ENCODE measurements at places on chromosomes 5 and 9.

GRCh38 chr9:86185872-86186271 lies 73.6 kb downstream of the C9orf153 start:
- DNase-seq: no peak
- no peak overlapping the region for H3K27ac ChIP-seq
- no peak overlapping the region for H3K4me3 ChIP-seq
- H3K4me1 ChIP-seq: peaks cover 18% of the 10 kb centered on the region

- H3K36me3 ChIP-seq: no peaks in the 10 kb centered on the region
- H3K4me3 ChIP-seq: no peak overlapping the region
- H3K4me1 ChIP-seq: no peaks in the 10 kb centered on the region
- no peaks in the 10 kb centered on the region for H3K27me3 ChIP-seq
- no peak for DNase-seq
These were observed 20.8 kb downstream of the OR1L3 start for GRCh38 chr9:122695696-122696095.

DNA sequence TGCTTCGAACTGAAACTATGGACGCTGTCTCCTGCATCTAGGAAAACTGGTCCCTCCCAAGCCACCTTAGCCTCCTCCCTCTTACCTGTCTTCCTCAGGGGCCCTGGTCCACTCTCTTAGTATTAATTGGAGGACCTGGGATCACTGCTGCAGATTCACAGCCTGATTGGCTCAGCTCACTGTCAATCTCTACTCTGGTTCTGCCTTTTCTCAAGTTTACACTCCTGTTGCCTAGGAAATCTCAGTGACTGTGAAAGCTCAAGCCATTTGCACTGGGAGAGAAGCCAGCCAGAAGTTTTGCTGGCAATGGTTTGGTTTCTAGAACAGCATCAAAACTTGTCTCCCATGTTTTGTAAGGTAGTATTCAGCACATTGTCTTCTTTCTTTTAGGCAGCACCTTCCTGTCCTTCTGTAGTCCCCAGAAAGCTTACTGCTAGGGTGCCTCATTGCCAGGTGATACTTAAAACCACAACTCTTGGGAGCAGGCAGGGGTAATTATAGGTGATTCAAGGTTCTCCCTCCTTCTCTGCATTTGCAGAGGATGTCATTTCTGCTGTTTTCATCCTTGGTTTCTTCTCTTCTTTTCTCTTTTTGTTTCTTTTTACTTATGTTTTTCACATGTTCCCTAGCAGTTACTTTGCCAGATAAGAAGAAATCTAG lies at the start of gene CAPSL:
Gene CAPSL (minus strand): TSS at position 55 of the 660 bp plus-strand sequence. CDS start 17,502 bp downstream, outside the sequence.
- no peak within 1 kb of the TSS for H3K4me3 ChIP-seq
- H3K36me3 ChIP-seq: no peaks in the 10 kb centered on the region

- H3K36me3 ChIP-seq: no peaks in the 10 kb centered on the region
- DNase-seq: no peak
- no peak overlapping the region for H3K4me3 ChIP-seq
- no peak overlapping the region for H3K27ac ChIP-seq
- H3K27me3 ChIP-seq: no peaks in the 10 kb centered on the region
These were observed 235.1 kb upstream of the ADAMTSL1 start for GRCh38 chr9:18238752-18239447.

- H3K27ac ChIP-seq: no peak overlapping the region
- peaks cover 24% of the 10 kb centered on the region for H3K4me1 ChIP-seq
These were observed 555.3 kb upstream of the ARRDC3 start for GRCh38 chr5:91938441-91938840.

Data from GM23338 (cell line).